NCI-H1694 treated with DMSO at 0.1 percent for 48 hours (cell line): ENCODE measurements at places on chromosomes 1 and 21.

- DNase-seq, result no peak
These were observed 56.7 kb upstream of the ZSWIM5 start for GRCh38 chr1:45263132-45263531.

- no peak for DNase-seq
These were observed 3.0 kb upstream of the TUFT1 start for GRCh38 chr1:151537112-151537511.

DNA sequence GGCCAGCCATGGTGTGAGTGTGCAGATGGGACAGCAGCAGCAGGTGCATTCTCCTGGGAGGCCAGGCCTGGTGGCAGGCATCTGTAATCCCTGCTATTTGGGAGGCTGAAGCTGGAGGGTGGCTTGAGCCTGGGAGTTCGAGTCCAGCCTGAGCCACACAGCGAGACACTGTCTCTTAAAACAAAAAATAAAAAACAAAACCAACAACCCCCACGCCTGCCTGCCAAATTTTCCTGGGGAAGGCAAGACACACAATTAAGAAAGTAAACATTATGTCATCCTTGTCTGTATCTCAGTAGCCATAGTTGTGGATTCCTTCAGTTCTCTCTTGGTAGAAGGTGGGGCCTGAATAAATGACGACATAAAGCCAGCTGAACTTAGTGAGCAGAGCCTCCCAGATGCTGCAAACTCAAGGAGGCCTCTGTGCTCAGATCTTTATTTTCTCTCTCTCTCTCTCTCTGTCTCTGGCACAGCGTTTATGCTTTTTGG is 57.6 kb upstream of the CD34 start:
- DNase-seq, result no peak

DNA sequence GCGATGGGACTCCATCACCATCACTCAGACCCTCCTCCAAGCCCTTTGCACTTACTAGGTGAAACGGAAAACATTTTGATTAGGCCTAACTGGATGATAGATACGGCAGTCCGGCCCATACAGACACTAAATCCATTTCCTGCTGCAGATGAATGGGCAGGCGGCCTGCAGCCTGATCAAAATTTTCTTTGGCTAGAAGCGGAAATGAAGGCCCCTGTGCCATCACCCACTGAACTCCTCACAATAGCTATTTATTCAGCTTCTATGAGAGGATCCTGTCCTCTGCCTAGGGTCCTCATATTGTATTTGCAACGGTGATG is 200.5 kb downstream of the OMA1 start:
- no peak for DNase-seq

DNA sequence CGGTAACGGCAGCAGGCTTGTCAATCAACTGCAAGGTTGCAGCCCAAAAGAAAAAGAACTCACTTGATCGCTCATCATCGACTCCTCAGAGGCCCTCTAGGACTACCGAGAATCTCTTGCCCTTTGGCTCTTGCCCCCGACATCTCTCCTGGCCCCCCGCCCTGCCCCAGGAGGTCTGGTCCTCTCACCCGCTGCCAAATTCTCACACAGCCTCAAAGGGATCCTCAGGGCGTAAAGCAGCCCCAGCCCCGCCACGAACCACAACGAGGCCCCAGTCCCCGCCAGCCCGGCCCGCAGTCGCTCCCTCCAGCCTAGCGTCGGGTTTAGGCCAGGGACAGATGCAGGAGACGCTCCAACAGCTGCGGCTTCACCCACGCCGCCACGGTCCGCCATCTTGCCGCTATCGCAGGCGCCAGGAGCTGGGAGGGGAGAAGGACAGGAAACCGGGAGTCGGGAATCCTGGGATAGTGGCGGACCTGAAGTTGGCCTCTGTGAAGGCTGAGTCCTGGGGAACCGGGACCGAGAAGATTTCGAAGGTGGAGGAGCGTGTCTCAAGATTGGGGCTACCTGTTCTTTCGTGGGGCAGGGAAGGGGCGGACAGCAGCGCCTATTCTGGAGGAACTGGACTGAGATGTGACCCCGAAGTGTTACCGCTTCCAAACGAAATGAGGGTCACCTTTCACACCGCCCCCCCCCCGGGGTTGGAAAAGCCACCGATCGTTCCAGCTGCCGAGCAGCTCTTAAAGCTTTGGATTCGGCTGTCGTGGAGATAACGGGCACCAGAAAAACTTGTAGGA is at the start of gene ST7L:
Gene ST7L (minus strand): TSS at position 421 of the 797 bp plus-strand sequence. CDS start 28 bp downstream, at position 393.
- peak; percentile 71 for DNase-seq

DNA sequence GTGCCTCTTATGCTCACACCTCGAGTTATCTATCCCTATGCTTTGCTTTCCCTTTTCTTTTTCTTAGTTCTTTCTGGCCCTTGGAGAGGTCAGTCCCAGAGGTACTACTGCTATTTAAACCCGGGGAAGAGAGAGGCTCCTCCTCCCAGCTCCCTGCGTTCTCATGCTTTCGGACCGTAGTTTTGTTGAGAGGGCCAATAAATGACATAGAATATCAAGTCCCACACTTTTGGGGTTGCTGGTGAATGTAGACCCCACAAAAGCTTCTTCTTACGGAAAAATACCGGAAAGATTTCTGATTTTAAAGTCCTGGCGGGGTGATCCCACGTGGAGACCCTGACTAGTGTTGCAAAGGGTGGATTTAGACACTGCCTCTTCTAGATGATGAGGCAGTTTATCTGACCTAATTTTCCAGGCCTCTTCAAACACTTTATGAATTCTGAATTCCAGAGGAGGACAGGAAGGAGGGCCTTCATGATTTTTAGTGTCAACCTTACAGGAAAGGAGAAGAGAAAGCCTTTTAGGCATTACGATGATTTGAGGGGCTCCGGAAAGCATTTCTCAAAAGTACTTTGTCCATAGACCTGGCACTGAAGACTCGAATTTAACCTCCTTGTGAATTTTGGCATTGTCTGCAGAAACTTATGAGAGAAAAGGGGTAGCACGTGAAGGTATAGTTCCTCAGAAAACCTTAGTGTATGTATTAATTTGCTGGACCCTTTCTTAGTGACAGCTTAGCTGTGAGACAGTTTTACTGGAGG is 694 bp downstream of the TMEM167B start:
- DNase-seq, result peak; percentile 17

DNA sequence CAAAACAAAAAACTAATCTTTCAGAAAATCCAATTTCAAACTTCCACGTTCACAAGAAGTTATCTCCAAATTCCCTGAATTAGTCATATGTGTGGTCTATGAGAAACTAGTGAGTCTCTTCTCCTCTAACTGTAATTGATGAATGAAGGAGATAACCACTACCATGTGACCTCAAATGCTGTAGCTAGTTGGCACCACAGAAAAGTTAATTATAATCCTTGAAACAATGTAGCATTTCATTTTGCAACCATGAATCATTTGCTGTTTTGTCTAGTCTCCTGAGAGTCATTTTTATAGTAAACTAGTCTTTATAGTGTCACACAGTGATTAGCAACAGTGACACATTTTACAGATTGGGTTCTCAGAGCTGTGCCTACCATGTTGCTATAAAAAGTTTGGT is 287.5 kb downstream of the LRRIQ3 start:
- no peak for DNase-seq
